RWPE2 (cell line): ENCODE measurements at places on chromosomes 4 and X.

DNA sequence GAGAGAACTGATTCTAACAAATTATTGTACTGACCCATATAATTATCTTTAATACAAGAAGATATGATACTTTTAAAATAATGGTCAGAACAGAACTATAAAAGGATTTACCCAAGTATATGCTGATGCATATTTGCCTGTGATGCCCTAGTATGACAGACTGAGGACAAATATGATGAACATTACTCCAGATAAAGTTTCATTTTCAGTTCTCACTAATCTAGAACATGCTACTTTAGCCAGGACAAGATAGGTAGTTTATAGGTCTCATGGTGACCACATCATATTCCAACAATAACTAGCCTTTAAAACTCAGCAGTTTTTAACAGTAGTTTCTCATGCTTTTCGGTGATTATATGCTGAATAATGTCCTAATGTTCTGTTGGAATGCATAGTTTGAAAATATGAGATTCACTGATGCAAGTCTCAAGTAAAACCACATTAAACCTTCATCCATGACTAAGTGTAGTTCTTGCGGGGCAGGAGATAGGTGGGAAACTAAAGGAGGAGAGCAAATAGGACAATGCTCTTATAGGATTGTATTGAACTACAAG, 295.2 kb upstream of the AGA start:
- DNase-seq = no peak

DNA sequence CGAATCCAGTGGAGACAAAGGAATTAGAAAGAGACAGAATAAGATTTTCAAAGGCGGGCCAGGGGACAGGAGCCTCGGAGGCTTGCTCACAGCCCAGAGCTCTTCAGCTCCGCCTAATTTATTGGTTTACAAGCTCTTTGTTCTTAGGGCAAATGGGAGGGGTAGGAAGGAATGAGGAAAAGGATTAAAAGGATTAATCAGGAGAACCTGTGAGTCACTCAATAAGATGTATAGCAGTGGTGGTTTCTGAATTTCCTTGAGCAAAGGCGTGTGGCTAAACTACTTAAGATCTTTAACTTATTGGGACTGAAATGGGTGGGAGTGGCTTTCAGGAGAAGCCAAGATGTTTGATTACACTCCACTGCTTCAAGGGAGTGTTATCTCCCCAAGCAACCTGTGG, 456.0 kb upstream of the SPANXN1 start:
- DNase-seq = no peak

- DNase-seq = no peak
Measured at GRCh38 chr4:81747242-81747930, 275.7 kb upstream of the RASGEF1B start.

GRCh38 chrX:6291444-6291843, 62.8 kb upstream of the NLGN4X start:
- no peak for DNase-seq

- no peak for DNase-seq
Measured at GRCh38 chr4:61385256-61385655, 185.1 kb downstream of the ADGRL3 start.
